ENCODE measurements at places on chromosomes 16 and 17.

- peak; percentile 85 for DNase-seq
These were observed 4.5 kb upstream of the TMEM92 start for GRCh38 chr17:50269477-50270434.

DNA sequence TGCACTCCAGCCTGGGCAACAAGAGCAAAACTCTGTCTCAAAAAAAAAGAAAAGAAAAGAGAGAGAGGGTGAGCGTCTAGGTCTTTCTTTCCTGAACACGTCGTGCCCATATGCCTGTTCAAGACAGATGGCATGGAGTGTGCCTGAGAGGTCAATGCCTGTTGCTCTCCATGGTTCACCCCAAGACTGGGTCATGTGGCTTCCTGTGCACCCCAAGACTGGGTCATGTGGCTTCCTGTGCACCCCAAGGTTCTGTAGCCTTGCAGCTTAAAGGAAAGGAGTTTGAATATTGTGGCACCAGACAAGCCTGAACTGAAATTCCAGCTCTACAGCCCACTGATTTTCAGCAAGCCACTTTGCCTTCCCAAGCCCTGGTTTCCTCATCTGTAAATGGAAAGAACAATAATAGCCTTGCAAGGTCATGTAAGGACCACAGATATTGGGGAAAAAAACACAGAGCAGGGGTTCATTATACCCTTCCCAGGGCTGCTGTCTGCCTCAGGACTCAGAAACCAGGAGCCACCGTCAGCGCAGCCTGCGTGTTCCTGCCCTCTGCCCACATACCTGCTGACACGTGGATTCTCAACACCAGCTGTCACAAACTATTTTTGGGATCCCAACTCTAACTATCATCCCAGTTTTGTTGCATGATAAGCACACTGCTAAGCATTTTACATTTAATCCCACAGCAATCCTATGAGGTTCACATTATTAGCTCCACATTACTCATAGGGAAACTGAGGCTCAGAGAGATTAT, 18.0 kb upstream of the NAGS start:
- no peak for DNase-seq

- no peak for DNase-seq
These were observed 1.6 kb downstream of the ITGA3 start for GRCh38 chr17:50057521-50057991.

DNA sequence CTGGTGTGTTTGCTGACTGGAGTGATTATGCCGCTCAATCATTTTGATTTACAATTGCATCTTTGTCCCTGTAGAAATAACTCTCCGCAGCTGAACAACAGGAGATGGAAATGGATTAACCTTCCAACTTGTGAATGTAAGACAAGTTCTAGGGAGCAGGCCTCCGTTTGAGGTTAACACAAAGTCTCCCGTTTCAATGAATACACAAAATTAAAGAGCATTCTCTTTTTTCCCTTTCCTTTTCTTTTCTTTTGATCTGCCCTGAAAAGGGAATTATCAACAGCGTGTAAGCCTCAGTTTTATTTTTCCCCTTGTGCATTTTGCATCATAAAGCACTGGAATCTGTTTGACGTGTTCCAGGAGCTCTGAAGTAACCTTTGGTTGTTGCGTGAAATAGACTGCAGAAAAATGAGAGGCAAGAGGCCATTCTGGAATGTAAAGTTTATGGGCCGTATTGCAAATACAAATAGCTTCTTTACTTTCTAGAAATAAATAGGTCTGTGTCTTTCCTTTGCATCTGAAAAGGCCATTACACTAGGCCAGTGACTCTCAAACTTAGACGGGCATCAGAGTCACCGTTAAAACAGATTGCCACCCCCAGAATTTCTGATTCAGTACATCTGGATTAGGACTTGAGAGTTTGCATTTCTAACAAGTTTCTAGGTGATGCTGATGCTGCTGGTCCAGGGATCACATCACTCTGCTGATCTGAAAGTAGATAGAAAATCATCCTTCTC, 164.7 kb downstream of the ZNF18 start:
- DNase-seq: no peak

- no peak for DNase-seq
These were observed 9.0 kb upstream of the MTSS2 start for GRCh38 chr16:70694868-70695218.

GRCh38 chr16:57606847-57607501, 21.5 kb upstream of the ADGRG1 start:
- no peak for DNase-seq
